ENCODE measurements at places on chromosomes 1 and 21.
A peak's percentile ranks its signal among the peaks of the same experiment; 100 is the strongest.

- no peak for DNase-seq
Measured at GRCh38 chr1:87757676-87758075, 429.0 kb downstream of the LMO4 start.

- DNase-seq: no peak
Measured at GRCh38 chr1:207078578-207079132, 10.0 kb upstream of the C4BPB start.

DNA sequence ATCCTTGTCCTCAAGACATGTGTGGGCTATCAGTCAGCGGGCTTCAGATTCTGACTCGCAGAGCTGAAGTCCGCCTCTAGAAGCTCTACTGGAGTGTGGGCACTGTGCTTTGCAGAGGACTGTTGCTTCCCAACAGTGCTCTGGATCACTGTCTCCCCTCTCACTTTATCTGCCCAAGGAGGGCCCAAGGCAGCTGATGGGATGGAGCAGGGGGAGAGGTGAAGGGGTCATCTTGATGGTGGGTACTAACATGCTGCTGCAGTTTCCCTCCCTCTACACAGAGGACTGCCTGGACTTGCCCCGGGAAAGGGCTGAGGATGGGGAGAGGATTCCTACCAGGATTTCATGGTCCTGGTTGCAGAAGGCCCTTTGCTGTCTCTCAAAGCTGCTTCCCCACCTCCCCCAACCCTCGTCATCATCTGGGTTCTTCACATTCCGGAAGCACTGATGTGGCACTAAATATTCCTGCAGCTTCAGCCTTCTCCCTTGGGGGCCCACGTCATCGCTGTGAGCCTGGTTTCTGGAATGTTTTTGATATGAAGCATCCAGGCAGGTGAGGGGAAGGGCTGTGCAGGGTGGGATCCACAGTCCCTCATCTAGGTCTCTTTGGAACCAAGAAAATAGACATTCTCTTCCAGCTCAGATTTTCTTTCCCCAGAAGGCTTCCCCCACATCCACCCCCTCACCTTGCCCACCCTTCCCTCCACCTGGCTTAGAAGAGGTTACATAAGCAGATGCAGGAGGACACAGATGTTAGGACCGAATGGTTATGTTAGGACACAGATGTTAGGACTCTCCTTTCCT lies 23.2 kb downstream of the NUAK2 start:
- DNase-seq: peak; percentile 98

DNA sequence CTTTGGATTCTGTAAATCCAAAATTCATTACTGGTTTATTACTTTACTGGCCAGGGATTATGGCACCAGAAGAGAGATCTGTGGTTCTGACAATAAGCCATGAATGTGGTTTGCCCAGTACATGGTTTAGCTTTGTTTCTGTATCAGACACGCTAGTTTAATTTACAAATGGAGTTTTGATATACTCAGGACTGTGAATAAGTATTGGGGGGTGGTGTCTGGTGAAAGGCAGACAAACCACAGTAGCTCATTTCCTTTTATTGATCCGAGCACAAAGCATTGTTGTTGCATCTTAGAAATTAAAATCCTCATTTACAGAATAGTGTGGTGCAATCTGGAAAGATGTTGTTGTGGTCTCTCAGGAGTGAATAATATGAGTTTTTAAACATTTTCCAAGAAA lies 96.0 kb downstream of the ST6GALNAC3 start:
- no peak for DNase-seq

GRCh38 chr1:116374353-116375147 lies 1.5 kb downstream of the ATP1A1 start:
- DNase-seq: no peak

GRCh38 chr1:157971769-157972168 lies 21.7 kb upstream of the KIRREL1 start:
- DNase-seq: no peak

GRCh38 chr1:226786550-226786949 lies 47.5 kb upstream of the ITPKB start:
- DNase-seq: no peak

GRCh38 chr1:197921235-197922069 lies 4.3 kb downstream of the LHX9 start:
- no peak for DNase-seq

DNA sequence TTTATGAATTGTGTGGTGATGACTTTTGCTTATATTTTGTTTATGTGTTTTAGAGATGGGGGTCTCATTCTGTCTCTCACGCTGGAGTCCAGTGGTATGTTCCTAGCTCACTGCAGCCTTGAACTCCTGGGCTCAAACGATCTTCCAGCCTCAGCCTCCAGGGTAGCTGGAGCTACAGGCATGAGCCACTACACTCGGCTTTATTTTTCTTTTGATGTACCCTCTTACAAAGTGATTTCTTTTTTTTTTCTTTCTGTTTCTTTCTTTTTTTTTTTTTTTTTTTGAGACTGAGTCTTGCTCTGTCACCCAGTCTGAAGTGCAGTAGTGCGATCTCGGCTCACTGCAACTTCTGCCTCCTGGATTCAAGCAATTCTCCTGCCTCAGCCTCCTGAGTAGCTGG lies 46.8 kb downstream of the CD247 start:
- DNase-seq: no peak

GRCh38 chr1:156128654-156129597 lies 14.4 kb downstream of the LMNA start:
- DNase-seq: peak; percentile 93

DNA sequence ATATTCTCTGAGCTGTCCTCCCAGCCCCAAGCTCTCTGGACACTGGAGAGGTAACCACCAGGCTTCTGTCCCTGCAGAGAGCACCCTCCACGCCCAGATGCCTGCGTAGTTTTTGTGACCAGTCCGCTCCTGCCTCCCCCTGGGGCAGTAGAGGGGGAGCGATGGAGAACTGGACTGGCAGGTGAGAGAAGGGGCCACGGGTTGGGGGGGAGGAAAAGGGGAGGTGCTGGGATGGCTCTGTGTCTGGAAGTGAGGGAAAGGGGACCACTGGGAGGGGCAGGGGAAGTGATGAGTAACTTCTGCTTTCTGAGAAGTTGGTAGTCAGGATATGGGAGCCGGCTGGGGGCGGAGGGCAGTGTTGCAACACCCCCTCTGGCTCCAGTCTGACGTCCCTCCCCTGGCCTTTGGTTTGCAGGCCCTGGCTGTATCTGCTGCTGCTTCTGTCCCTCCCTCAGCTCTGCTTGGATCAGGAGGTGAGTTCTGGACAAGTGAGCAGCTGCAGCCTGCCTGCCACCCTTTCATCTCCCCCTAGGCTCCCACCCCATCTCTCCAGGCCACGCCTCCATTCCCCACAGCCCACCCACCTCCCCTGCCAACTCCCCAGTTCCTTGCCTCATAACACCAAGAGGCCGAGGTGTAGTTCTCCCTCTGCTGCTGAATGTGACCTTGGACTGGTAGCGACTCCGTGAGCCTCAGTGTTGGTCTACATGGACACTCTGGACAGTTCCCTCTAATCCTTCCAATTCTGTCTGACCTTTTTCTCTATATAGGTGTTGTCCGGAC lies 3.1 kb downstream of the ADAMTSL4 start:
- peak; percentile 88 for DNase-seq

- no peak for DNase-seq
Measured at GRCh38 chr1:201785291-201785690, 43.7 kb upstream of the IPO9 start.

DNA sequence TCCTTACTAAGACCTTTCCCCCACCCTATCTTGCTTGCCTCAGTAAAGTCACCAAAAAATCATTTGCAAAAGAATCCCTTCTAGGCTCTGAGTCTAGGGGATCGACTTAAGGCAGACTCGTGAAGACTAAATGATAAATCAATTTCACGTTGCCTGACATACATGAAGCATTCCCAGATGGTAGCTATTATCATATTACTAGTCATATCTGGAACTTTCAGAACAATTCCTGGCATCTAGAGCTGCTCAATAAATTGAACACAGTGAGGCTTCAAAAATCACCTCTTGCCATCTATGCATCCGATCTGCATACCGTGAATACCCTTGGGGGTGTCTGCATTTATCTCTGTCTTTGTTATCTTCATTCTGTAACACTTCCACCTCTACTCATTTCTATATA lies 49.6 kb upstream of the DAB1 start:
- DNase-seq: peak; percentile 48

DNA sequence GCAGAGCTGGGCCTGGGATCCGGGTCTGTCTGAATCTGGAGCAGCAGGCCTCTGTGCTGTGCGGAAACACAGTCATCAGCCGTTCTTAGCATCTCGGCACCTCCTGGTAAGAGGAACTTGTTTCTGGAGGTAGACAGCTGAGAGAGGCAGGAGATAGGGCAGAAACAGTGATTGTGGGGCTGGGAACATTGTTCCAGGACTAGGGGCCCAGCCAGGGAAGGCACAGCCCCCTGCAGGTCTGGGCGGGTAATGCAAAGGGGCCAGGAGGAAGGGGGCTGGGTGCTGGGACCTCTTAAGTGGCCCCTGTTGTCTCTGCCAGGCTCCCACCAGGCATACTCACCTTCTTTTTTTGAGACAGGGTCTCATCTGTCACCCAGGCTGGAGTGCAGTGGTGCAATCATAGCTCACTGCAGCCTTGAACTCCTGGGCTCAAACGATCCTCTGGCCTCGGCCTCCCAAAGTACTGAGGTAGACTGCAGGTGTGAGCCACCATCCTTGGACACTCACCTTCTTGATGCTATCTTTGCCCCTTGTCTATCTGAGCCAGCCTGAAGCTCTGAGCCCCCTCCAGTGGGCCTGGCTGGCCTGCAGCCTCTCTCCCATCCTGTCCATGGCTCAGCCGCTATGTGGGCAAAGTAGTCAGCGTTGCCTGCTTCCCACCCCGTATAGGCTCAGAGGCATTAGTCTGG lies 134.3 kb upstream of the ZBTB40 start:
- DNase-seq: no peak

GRCh38 chr1:67668660-67669059 lies 16.3 kb upstream of the GADD45A start:
- DNase-seq: no peak

- DNase-seq: no peak
Measured at GRCh38 chr1:94669198-94669597, 127.6 kb upstream of the F3 start.

DNA sequence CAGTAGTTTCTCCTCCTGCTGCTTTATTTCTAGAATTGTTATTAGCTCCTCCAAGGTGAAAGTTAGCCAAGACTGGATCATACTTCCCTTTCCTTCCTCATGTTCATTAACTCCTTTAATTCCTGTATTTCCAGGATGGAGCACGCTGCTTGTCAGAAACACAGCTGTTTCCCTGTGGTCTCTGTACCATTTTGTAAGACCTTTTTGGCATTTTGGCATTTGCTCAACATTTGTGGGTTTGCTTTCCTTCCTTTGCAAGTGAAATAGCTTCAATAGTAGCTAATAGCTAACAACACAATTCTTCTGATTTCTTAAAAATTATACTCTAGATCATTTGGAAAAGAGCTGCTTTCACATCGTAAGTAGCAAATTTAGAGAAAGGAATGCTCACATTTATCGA lies 44.3 kb upstream of the HPDL start:
- peak; percentile 11 for DNase-seq

DNA sequence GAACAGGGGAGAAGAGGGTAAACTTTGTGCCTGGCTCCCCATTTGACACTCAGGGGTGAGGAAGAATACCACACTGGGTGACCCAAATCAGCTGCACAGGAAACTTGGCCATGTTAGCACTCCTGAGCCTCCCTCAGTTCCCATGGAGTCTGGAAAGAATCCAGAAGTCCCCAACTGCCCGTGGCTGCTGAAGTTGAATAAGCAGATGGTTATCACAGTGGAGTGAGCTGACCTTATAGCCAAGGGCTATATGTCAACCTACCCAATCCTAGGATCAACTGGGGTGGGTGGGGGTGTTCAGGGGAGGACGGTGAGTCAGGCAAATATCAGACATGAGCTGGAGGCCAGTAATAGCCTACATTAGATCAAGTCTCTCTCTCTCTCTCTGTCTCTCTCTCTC lies 20.4 kb downstream of the KCNH1 start:
- DNase-seq: no peak

DNA sequence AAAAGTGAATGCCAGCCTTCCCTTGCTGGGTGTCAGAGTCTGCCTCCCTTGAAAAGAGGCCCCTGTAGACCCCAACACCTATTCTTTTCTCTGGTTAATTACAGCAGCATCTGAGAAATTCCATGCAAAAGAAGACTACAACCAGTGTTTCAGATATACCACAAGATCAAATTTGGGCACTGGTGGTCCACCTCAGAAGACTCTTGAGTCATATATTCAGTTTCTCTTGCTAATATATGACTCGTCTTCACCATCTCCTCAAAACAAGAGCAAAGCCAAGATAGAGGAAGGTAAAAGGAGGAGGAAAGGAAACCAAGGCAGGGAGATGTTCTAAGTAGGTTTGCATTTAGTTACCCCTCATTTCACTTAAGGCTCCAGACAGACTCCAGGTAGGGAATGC lies 259.9 kb downstream of the ZNF648 start:
- DNase-seq: no peak

DNA sequence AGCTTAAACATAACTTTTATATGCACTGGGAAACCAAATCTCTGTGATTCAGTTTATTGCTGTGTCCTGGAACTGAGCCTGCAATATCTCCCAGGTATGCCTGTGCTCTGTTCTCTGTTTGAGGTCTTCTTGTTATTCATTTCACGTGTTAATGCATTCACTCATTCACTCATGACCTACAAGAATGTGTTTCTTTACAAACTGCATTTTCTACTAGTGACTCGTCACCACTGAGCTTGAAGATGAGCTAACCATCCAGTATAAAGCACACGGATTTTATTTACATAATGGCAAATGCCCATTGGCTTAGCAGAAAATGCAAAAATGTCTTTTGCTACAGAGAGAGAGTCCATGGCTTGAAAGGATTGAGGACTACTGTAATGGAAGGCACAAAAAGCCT lies 75.0 kb upstream of the DUSP10 start:
- DNase-seq: peak; percentile 89

- no peak for DNase-seq
Measured at GRCh38 chr1:2475571-2475970, 518 bp upstream of the PLCH2 start.

- DNase-seq: no peak
Measured at GRCh38 chr21:46597896-46598343, 7.0 kb downstream of the S100B start.

DNA sequence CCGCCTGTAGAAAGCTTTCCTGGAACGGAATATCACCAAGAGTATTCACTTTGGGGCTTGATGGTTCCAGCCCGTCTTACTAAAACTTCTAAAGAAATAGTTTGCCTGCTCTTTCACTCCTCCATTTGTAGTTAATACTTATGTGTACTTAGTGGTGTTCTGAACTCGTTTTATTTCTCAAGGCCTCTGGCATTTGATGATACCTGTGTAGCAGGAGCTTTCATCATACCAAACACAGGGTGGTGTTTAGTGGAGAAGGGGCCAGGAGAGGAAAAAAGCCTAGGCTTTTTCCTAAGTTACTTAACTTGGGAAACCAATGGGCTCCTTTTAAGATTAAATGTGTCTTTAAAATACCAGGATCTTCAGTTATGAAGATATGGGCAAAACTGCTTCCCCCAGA lies 74.3 kb downstream of the RPS6KA1 start:
- no peak for DNase-seq

Measured in AG10803 (cell line).